Fibroblast of the aortic adventitia (primary cell): ENCODE measurements at places on chromosomes 12 and 14. TPM values are rescaled to one million over a fixed set of nuclear protein-coding genes. Genes with fewer than 3 reads are reported as not detected.

Gene KRT81
- not detected in 2 replicates for total RNA-seq

- DNase-seq: no peak
These were observed 160.8 kb upstream of the FAR2 start for GRCh38 chr12:28988325-28988704.

Gene BMP4
- total RNA-seq: 14.4 and 23.8 TPM in 2 replicates

- DNase-seq: no peak
These were observed 16.0 kb downstream of the EIF2B2 start for GRCh38 chr14:75018694-75019093.

DNA sequence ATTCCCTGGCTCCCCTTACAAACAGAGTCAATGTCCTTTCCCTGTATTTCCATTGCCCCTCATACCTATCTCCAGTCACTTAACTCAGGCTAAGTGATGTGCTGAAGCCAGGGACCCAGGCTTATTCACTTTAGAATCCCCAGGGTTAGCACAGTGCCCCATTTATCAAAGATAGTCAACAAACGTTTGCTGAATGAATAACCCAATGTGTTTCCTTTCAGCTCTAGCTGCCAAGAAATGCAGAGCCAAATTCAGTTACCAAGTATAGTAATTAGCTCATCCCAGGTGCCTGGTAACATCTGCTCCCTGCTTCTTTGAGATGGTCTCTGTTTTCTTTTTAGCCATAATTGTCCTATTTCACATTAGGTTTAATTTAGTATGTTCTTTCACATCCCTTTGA lies 189.5 kb downstream of the PHLDA1 start:
- DNase-seq: no peak

GRCh38 chr12:52033446-52034140 lies 17.6 kb upstream of the NR4A1 start:
- DNase-seq: no peak

DNA sequence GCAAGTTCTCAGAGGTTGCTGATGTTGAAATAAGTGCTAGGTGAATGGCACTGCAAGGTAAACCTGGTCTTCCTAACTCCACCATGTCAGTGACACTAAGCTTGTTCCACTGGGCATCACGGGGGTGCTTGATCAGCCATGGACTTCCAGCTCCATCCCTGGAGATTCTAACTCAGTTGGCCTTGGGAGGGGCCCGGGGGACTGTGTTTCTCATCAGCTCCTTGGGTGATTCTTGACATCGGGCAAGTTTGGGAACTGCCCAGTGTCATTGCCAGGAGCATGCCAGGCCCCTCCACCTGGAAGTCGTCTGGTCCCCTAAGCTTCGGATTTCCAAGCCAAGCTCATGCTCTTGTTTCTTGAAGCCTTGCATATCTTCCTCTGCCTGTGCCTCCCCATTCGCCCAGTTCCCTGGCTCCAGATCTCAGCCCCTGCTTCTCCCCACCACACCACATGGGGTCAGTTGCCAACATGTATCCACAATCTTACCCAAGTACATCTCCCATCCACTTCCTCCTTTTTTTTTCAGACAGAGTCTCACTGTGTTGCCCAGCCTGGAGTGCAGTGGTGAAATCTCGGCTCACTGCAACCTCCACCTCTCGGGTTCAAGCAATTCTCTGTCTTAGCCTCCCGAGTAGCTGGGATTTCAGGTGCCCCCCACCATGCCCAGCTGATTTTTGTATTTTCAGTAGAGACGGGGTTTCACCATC lies 30.7 kb upstream of the RFLNA start:
- no peak for DNase-seq

- DNase-seq: no peak
These were observed 32.3 kb upstream of the DACT1 start for GRCh38 chr14:58605465-58605864.

- DNase-seq: no peak
These were observed 355.7 kb upstream of the TMEM132C start for GRCh38 chr12:127911291-127911690.

GRCh38 chr14:41130274-41130673 lies 476.4 kb upstream of the LRFN5 start:
- no peak for DNase-seq

DNA sequence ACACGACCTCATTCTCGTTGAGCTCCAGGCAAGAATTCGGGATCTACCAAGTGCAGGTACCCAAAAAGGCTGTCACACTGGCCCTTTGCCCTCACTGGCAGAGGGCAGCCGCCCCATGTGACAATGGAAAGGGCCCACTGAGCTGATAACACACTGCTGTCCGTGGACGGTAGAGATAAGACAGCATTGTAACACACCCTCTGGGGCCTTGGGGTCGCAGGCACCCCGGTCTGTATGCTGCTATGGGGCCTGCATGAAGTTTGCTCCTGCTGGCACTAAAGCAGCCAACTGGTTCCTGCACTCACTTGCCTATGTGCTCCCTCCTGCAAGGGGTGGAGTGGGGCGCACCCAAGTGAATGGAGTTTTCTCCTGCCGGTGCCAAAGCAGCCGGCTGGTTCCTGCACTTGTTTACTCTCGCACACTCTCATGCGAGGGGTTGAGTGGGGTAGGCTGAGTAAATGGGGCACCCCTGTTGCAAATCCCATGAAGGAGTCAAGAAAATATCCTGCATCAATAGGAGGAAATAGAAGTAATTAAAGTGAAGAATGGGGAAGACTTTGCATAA lies 477.9 kb downstream of the ATP23 start:
- DNase-seq: no peak

GRCh38 chr12:24975425-24975824 lies 26.5 kb upstream of the BCAT1 start:
- DNase-seq: peak; percentile 47

DNA sequence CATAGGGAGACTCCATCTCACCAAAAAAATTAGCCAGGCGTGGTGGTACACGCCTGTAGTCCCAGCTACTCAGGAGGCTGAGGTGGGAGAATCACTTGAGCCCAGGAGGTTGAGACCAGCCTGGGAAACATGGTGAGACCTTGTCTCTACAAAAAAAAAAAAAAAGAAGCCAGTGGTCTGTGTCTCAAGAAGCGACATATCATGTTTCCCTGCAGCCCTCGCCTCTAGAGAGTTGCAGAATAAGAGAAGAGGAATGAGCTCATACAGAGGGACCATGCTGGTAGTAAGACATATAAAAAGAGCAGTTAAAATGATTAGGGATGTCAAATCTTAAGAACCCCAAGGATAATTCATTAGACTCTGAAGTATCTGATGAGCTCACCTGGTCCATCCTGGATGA lies 39.4 kb upstream of the BICDL1 start:
- DNase-seq: no peak

- DNase-seq: peak; percentile 67
These were observed 15.8 kb upstream of the TMEM30B start for GRCh38 chr14:61296719-61297502.

GRCh38 chr12:120514002-120514401 lies 15.0 kb downstream of the COQ5 start:
- no peak for DNase-seq

DNA sequence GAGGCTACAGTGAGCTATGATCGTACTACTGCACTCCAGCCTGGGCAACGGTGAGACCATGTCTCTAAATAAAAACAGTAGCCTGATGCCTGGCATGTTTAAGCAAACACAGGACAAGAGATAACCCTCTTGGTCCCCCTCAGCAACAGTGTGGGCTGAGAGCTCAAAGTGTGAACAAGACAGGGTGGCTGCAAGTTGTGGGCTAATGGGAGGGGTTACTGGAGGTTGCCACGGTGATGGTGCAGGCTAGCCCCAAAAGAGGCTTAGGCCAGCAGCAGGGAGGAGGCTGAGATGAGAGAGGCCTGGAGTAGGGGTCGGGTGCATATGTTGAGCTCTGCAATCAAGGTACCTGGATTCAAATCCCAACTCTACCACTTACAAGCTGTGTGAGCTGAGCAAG lies 3.4 kb upstream of the LGMN start:
- DNase-seq: no peak
